ENCODE measurements at places on chromosomes 7 and 10.
A peak's percentile ranks its signal among the peaks of the same experiment; 100 is the strongest.

DNA sequence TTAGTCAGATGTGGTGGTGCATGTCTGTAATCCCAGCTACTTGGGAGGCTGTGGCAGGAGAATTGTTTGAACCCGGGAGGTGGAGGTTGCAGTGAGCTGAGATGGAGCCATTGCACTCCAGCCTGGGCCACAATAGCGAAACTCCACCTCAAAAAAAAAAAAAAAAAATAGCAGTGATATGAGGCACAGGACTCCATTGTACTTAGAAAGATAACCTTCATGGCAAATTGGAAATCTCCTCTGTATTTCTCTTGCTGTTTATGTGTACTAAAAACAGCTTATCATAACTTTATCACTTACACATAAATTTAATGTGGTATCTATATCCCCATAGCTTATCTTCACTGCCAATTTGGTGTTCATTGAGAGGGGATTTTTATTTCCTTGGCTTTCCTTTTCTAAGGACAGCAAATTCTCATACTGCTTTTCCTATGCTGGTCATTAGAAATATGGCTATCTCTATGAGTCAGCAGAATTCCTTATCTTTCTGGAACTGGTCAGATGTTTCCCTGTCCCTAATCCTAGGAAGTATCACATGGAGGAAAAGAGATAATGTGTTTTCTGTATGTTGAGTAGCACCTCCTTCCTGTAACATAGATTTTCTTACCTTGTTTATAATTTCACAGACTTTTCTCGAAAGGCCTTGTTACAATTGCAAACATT lies 40.6 kb upstream of the ZEB1 start:
- DNase-seq = no peak

DNA sequence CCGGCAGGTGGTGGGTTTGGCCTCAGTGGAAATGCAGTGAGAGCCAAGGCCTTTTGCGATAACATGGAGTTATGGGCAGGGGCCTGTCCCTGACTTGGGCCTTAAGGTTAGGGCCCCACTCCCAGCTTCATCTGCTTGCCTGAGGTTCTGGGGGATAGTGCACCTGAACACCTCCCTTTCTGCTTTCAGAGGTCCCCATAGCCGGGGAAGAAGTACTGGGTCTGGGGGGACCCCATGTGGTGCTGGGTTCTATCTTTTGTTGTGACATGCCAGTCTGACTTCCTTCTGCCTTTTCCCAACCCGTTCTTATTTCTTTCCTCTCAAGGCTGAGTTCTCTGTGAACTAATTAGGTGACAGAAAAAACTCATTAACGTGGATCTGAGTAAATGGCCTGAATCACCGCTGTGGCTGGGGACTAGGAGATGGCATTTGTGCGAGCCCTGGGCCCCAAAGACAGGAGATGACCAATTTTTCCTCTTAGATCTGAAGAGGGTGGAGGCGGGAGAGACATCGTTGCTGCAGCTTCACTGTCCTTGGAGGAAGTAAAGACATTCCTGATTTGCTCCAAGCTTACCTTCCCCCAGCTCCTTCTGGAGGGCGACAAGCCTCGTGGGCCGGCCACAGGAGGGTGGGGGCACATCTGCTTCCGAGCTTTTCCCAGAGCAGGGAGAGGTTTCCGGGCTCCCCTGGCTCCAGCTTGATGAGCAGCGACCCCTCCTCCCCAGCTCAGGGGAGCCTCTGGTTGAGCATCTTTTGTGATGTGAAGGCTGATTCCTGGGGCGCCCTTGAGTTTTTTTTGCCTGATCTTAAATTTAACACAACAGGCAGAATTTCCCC lies 2.0 kb downstream of the AGAP3 start:
- DNase-seq = no peak

GRCh38 chr10:94427166-94427565 lies 24.8 kb downstream of the TBC1D12 start:
- no peak for DNase-seq

GRCh38 chr7:9148687-9149086 lies 715.3 kb downstream of the NXPH1 start:
- DNase-seq = no peak

DNA sequence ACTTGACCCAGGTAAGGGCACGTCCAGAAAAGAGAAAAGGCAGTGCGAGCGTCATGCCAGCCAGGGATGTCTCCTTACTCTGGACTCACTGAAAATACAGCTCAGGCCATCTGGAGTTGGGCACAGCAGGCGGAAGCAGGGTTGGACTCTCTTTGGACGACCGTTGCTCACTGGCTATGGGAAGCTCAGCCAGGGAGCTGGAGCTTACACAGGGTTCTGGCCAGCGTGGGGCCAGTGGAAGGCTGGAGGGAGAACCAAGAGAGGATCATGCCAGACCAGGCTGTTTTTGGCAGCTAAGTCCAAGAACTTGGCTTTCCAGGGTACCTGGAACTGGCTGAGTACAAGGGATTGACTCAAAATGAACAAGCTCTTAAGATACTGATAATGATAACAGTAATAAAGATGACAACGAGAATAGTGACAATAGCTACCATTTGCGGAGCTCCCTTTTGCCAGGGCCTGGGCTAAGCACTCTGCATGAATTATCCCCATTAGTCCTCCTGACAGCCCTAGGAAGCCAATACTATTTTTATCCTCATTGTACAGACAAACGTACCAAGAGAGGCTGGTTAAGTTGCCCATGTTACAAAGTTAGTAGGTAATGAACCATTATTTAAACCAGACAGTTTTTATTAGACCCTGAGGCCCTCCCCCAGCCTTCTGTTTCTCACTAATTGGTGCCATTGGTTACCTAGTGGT lies 177.6 kb downstream of the PTPN20 start:
- DNase-seq = no peak

DNA sequence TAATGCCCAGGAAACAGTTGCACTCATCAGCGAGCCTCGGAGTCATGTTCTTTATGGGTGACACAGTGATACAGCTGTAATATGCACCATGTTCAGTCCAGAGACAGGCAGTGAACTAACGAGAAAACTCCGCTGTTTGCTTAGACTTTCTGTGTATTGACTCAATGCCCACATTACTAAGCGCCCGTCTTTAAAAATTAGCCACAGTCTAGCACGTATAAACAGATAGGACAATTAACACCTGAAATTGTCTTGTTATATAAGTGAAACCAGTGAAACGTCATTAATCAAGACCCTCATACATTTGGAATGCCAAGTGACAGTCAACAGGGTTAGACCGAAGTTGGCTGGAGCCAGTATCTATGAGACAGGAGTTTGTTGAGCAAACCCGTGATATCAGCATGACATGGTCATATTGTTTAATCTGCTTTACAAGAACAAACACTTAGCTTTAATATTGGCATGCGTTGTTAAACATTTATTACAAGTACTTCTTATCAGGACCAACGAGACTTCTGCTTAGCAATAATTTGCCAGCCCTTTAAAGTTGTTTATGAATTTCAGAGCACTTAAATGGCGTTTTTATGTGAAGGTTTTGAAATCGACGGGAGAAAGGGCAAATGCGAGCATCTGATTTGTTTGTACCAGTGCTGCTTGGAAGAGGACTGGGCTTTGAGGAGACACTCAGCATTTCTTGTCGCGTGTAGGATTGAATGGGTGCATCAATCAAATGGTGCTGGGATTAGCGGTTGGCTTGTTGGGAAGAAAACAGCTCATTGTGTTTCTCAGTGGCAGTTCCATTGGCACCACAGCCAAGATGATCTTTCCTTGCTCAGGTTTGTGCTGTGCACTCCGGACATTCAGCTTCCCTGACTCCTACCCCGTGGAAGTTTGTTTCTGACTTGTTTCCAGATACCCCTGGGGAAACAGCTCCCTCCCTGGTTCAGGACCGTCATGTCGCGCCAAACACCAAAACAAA lies 56.3 kb downstream of the CAMK1D start:
- DNase-seq = no peak

- no peak for DNase-seq
Observed at GRCh38 chr10:7788639-7789286, 786 bp downstream of the ATP5F1C start.

- DNase-seq = no peak
Observed at GRCh38 chr10:31314256-31315150, 4.5 kb upstream of the ZEB1 start.

DNA sequence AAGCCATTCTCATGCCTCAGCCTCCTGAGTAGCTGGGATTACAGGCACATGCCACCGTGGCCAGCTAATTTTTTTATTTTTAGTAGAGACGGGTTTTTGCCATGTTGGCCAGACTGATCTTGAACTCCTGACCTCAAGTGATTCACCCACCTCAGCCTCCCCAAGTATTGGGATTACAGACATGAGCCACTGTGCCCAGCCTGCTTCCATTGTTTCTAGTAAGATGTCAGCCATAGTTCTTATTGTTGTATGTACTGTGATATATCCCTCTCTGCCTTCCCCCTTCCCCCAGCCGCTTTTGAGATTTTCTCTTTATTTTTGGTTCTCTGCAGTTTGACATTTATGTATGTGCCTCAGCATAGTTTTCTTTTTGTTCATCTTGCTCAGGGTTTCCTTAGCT lies 87.9 kb upstream of the KLF14 start:
- DNase-seq = no peak

GRCh38 chr7:99928994-99929729 lies at the start of gene GJC3:
GJC3 (minus strand) TSS chr7:99929620; CDS start chr7:99929620, 0 bp downstream.
- peak; percentile 59 for DNase-seq

- DNase-seq = no peak
Observed at GRCh38 chr7:15219758-15220157, 317.2 kb upstream of the DGKB start.

DNA sequence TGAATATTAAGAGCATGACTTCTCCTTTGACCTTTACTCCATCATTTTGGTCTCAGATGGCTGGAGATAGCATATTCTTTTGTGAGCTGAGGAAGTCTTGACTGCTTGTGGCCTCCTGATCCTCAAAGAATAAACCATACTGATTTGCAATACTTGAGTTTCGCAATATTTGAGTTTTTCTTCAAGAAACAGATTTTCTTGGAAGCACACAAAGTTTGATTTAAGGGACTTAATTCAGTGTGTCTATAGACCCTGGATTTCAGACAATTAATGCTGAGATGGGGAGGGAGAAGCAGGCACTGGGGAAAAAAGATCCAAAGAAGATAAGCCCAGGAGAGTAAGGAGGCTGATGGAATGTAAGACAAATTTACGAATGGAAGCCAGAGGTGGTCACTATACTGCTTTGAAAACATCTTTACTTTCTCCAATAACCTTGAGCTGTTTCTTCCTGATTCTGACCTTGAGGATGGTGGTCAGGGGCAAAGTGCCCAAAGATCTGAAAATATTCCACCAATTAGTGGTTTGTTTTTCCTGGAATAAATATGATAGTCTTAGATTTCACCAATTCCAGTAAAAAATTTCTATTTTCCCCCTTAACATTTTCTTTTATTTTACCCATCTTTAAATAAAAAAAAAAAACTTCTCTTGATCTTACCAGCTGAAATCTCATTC lies 7.5 kb downstream of the EPDR1 start:
- no peak for DNase-seq

GRCh38 chr10:31920538-31920937 lies 8.1 kb downstream of the ARHGAP12 start:
- no peak for DNase-seq

DNA sequence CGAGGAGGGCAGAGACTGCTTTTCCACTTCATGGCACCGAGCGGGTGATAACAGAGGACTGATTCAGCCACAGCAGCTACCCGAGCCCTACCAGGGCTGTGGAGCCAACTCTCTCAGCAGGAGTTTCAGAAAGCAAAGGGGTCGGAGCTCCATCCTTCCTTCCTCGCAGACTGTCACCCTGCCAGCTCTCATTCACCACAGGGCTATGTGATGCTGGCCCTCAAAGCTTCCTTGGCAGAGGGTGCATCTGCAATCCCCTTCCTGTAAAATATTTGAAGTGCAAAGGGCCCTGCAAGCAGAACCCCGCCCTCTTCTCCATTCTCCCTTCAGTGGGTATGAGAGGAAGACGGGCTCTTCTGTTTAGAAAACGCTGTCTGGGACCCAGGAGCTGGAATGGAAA lies 105.3 kb upstream of the LYZL2 start:
- no peak for DNase-seq

DNA sequence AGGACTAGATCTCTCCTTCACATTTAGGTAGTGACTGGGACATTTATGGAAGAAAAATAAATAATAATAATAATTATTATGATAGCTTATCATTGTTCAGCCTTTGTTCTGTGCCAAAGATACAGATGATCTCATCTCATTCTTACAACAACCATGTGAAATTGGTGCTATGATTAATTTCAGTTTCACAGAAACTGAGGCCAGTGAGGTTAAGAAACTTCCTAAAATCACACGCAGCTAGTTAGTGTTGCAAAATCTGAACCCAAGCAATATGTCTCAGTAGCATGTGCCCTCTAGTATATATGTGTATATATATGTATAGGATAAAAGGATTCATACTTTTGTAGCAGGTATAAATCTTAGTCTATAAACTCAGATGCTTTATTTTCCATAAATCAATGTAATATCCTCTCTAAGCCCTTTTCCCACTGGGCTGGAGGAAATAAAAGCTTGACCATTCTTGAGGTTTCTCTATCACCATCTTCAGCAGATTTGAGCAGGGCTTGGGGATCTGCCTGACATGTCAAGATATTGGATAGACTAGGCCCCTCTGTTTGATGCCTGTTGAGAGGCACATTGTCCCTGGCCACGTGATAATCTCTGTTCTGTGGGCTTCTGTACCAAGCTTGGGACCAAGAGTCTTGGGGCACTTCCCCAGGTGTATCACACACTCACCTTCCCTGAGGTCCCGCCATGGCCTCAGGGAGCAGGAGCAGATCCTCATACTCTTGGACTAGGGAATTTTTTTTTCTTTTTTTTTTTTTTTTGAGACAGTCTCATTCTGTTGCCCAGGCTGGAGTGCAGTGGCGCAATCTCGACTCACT lies 172.6 kb upstream of the NRP1 start:
- no peak for DNase-seq

Measured in activated CD4-positive, alpha-beta memory T cell treated with anti-CD3 and anti-CD28 coated beads, Interleukin-2, amount 10 ng/mL, durations not matched to agents 7 days and 5 days (primary cell).